ENCODE measurements at places on chromosomes 16 and 17.

DNA sequence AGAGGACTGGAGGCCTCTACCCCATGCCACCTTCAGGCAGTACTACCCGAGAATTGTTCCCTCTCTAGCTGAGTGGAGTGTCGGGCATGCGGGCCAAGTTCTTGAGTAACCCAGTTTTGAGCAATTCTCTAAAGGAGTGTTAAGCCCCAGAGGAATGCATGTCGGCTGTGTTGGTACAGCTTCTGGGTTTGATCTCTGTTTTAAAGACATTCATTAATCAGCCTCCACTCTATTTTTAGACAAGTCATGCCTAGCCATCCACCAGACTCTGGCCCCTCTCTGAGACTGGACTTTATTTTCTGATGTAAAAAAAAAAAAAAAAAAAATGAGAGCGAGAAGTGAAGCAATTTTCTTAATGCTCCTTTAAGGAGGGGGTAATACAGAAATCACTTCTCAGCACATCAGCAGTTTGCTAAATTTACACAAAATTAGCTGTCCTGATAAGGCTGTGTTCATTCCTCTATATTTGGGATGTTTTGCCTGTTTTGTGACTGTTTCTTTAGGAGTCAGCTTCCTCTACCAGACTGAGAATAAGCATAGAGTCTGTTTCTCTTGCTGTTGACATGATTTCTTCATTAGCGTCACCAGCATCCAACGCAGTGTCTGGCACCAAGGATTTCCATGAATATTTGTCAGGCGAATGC, 88.7 kb downstream of the AXIN2 start:
- DNase-seq: no peak

GRCh38 chr17:49383060-49383459, 21.0 kb upstream of the ZNF652 start:
- no peak for DNase-seq

- no peak for DNase-seq
Measured at GRCh38 chr16:81201267-81201666, 37.2 kb upstream of the BCO1 start.

- DNase-seq: no peak
Measured at GRCh38 chr16:74257061-74257460, 39.6 kb upstream of the PSMD7 start.
